Vagina (tissue), 2 donors: ENCODE measurements at places on chromosomes 7 and 10. TPM values are rescaled to one million over a fixed set of nuclear protein-coding genes. Genes with fewer than 3 reads are reported as not detected.

GRCh38 chr10:113300201-113300600 is 252.7 kb upstream of the HABP2 start:
- DNase-seq, result no peak

The INA gene
- total RNA-seq, result 3.9 TPM

The VSTM4 gene
- total RNA-seq, result 14.0 TPM

The PCDH15 gene
- total RNA-seq, result 0.25 TPM

GRCh38 chr10:60878224-60878623 is 65.8 kb downstream of the RHOBTB1 start:
- DNase-seq, result no peak

DNA sequence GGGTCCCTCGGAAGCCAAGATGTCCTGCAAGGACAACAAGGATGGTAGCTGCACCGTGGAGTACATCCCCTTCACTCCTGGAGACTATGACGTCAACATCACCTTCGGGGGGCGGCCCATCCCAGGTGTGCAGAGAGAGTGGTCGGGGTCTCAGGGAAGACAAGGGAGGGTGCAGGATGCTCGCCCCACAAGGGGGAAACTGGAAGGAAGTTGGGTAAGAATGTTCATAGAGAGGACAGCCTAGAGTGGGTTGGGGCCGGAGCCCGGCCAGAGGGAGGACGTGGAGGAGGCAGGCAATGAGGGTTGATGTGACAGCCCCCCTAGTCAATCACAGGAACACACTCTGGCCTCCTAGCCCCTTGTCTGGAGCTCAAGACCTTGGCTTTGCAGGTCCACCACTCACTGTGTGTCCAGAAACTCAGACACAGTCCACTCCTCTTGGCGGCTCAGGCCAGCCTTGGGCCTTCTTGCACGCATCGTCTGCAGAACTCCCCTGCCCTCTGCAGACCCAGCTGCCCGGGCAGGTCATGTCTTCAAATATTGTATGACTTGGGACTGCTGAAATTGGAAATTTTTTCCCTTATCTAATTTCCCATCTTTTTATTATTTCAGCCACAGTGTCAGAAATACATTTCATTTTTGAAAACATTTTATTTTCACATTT is 15.7 kb upstream of the ATP6V1F start:
- no peak for DNase-seq

DNA sequence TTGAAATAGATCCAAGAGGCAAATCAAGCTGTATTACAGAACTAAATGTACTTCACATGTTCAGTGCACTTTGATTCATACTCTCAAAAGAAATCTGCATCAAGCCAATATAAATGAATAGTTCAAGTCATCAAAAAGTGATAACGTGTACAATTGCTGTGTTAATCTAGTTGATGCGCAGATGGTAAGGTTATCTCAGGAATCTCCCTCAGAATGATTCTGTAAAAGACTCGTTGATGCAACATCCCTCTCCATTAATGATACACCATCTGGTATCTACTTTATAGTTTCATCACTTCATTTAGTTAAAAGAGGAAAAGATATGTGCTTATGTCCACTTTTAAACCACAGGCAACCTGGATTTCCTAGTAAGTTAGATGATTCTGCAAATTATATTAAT is 200.6 kb downstream of the CHCHD3 start:
- no peak for DNase-seq

- no peak for DNase-seq
These were observed 957.6 kb upstream of the ZNF722 start for GRCh38 chr7:63040966-63041610.

The OR2A42 gene
- not detected for total RNA-seq

The ASB10 gene
- total RNA-seq, result not detected

- peak; percentile 77 for DNase-seq
These were observed 1.1 kb downstream of the RASSF4 start for GRCh38 chr10:44960482-44961229.

DNA sequence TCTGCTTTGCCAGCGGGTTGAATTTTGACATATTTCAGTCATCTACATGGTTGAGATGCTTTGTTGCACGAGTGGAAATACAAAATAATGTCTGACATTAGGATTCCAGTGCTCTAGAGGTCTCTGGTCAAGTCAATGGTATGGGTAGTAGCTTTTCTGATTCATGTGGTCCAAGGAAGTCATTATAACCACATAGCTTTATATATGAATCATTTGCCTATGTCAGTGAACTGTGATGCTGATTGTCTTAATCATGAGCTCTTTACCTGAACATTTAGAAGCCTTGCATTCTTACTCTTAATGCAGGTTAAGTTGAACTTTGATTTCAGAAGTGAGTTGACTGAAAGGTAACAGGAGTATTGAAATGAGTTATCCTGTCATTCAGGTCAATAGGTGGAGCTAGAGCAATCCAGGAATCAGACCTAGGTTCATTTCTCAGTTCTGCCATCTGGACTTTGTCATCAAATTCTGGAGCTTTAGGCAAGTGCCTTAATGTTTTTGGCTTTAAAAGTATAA is 3.3 kb downstream of the MAPK8 start:
- DNase-seq, result no peak

GRCh38 chr7:111753968-111754367 is 191.7 kb upstream of the IMMP2L start:
- DNase-seq, result no peak

The WDFY4 gene
- 6.4 TPM for total RNA-seq

DNA sequence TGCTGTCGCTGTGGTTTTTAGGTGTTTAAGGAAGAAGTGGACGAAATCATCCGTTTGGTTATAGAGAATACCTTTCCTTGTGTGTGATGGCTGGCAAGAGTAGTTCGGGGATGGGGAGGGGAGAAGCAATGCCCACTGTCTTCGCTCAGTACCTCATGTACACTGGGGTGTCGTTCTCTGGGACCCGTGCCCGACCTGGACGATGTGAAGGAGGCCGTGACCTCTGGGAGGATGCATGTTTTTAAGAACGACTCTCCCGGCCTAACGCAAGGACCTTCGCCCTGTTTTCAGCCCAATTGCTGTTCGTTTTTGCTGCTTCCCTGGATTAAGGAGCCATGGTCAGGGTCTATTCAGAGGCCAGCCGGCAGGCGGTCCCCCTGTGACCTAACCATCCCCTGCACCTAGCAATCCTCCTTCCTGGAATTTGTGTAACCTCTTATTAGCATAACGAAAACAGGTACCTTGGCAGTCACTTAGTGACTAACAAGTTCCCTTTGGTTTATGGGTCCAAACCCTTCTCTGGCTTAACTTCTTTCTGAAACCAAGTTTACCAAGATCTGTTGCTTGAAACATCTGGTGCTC is 1.3 kb downstream of the NFE2L3 start:
- DNase-seq, result no peak

The TCERG1L gene
- not detected for total RNA-seq

DNA sequence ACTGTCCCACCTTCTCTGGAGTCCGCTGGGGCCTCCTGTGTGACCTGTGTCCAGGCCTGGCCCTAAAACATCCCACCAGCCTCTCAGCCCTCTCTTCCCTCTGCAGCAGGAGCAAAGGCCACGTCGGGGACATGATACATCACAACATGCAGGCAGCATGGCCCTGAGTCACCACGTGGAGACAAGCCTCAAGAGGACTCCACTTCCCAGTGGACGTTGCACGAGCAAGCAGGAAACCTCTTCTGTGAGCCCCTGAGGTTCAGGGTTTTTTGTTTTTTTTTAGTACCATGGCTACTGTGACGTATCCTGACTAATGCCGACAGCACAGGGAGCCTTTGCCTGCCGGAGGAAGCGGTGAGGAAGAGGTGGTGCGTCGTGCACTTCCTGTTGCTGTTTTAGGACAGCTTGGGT is 165.9 kb downstream of the DNAJB6 start:
- no peak for DNase-seq

DNA sequence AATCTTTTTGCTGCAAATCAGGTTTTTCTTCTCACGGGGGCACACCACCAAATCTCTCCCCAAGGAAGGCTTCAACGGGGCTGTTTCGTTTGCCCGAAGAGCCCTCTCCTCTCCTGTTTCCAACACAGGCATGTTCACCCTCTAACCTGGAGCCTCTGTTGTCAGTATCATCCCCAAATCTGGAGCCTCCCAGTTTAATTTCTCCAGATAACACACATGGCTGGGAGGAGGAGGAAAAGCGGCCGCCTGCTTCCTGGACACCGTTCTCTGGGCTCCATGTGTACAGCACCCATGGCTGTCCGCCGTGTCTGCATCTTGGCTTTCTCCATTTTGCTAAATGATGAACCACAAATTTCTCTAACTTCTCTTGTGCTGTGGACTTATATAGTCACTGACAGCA is 214.5 kb downstream of the DIP2C start:
- DNase-seq, result no peak

GRCh38 chr10:4514445-4515108 is 311.4 kb upstream of the AKR1E2 start:
- DNase-seq, result peak; percentile 92

- DNase-seq, result no peak
These were observed 4.2 kb downstream of the CTBP2 start for GRCh38 chr10:125156196-125156595.

GRCh38 chr10:24962995-24963394 is 10.6 kb upstream of the PRTFDC1 start:
- DNase-seq, result no peak

The WNT16 gene
- 7.4 TPM for total RNA-seq

The TUBAL3 gene
- total RNA-seq, result not detected

DNA sequence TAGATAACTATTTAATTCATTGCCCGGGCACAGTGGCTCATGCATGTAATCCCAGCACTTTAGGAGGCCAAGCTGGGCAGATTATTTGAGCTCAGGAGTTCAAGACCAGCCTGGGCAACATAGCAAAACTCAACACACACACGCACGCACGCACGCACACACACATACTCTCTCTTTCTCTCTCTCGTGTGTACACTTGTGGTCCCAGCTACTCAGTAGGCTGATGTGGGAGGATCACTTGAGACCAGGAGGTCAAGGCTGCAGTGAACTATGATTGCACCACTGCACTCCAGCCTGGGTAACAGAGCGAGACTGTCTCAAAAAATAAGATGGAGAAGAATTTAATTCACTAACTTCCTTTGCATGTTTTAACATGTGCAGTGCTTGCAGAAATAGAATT is 38.1 kb downstream of the PTPN12 start:
- DNase-seq, result no peak

GRCh38 chr7:147510923-147511322 is 1079.6 kb upstream of the C7orf33 start:
- DNase-seq, result no peak

- no peak for DNase-seq
These were observed 12.3 kb upstream of the MRPS33 start for GRCh38 chr7:141027043-141027442.

DNA sequence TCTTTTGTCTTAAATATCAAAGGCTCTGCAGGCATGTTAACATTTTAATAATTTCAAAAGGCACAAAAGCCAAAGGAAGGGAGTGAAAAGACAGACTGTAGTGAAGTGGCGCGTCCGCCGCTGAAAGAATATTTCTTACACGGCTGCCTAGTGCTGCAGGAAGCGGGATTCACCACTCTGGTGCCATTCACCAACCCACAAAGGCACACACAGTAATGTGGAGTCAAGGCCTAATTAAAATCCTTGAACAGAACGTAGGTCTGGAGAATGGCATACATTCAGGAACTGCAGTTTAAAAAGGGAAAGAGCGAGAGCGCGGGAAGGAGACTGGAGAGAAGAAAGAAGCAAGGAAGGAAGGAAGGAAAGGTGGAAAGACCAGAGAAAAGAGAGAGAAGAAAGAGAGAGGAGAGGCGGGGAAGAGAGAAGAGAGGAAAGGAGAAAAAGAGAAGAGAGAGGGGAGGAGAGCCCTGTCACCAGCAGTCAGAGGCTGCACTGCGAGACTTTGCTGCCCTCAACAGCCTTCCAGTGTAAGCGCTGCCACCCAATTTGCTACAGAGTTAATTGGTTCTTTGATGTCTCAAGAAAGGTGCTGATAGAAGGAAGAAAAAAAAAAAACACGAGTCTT is 554.0 kb downstream of the MDFIC start:
- DNase-seq, result no peak

The PHYHIPL gene
- total RNA-seq, result 2.0 TPM

The SEMA3E gene
- 4.4 TPM for total RNA-seq

- no peak for DNase-seq
These were observed 253.2 kb upstream of the SMIM30 start for GRCh38 chr7:113371416-113372043.

- DNase-seq, result no peak
These were observed 1.3 kb downstream of the ABCB1 start for GRCh38 chr7:87599336-87599735.

The PIK3CG gene
- total RNA-seq, result 4.4 TPM

GRCh38 chr7:38751416-38751815 is 120.2 kb upstream of the AMPH start:
- DNase-seq, result no peak

GRCh38 chr7:16847381-16847860 is 34.4 kb downstream of the AGR3 start:
- DNase-seq, result no peak

GRCh38 chr10:102869258-102870198 is at the start of gene AS3MT:
AS3MT (plus strand) TSS chr10:102869470; CDS start chr10:102869593, 123 bp downstream.
- no peak for DNase-seq

The GPR26 gene
- not detected for total RNA-seq

- no peak for DNase-seq
These were observed 94.7 kb upstream of the ZMIZ1 start for GRCh38 chr10:78973901-78974616.

GRCh38 chr10:116783011-116783655 is 40.8 kb upstream of the HSPA12A start:
- DNase-seq, result no peak

DNA sequence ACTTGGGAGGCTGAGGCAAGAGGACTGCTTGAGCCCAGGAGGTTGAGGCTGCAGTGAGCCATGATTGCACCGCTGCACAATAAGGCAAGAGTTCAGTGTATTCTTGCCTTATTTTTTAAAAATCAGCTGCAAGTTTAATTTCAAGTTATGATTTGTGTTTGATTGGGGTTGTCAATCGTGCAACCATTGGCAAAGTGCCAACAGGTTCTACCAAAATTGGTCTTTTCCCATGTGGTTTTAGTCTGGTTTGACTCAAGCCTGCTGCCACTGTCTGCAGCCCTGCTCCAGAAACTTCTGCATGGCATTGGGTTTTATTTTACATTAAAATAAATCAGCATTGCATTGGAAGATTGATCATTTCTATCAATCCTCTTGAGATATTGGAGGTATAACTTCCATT is 72.7 kb downstream of the PTPRE start:
- DNase-seq, result no peak

DNA sequence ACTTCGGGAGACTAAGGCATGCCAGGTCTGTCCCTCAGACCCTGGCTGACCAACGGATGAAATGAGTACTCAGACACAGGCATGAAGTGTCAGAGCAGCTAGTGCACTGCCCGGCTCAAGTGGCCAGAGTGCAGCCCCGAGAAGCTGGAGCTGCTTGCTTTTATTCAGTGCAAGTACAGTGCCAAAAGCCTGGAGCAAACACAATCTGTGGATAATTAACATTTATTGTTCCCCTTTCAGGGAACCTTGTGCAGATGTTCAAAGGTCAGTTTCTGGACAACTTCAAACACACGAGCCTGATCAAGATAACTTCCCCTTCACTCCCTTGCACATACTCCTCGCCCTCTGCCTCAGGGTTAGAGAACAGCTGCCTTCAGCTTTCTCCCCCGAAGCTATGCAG is 7.9 kb upstream of the ATE1 start:
- no peak for DNase-seq
